Mesothelial cell of epicardium (in vitro differentiated cells): ENCODE measurements at places on chromosomes 4 and X. TPM values are rescaled to one million over a fixed set of nuclear protein-coding genes. Genes with fewer than 3 reads are reported as not detected.

DNA sequence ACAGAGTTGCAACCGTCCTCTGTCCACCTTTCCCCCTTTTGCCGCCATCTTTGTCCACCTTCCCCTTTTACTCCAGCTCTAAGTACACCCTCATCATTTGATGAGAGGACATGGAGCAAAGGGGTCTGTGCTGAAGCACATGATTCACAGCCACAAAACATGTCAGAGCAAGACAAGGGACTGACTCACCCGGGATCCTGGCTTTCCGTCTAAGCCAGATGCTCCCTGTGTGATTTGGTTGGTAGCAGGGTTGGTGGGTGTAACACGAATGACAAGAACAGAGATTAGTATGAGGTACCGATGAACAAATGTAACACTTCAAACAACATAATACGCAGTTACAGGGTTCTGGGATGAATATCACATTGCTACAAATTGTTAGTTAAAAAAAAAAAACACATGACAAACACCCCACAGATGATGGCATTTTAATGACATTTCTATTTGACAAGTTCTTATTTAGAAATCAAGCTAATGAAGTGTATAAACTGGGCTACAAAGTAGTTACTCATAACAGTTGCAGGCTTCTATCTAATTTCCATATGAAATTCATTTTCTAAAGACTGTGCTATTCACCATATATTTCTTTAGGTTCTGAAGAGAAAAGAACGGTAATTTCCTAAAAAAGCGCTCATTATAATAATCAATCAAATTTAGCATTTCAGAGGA lies 71.4 kb upstream of the ETNPPL start:
- DNase-seq, result no peak

DNA sequence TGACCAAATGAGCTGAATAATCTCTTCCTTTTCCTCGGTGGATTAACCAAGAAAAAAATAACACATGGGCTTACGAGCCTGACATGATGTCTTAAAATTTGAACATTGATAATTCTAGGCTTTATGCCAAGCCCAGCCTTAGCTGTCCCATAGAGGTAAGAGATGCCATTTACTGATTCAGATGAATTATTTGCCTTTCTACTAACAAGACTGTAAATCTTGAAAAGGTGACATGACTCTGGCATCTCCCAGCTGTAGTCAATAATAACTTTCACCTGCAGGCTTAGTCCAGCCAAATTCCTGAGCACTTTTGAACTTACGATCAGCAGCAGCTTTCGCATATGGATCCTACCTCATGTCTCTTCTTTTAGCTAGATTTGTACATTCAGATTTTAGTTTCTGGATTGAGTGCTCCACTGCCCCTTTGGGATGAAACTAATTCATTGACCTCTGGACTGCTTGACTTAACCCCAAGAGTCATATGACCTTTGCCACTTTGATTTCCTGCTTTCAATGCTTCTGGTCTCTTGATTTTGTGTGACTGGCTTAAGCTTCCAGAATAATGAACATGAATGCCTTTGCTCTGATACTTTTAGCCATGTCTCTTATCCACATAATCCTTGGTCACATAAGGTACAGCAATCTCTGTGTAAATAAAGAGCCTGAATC lies 876.4 kb upstream of the SLIT2 start:
- DNase-seq, result no peak

GRCh38 chr4:185219551-185220344 lies 10.3 kb downstream of the SNX25 start:
- DNase-seq, result no peak

DNA sequence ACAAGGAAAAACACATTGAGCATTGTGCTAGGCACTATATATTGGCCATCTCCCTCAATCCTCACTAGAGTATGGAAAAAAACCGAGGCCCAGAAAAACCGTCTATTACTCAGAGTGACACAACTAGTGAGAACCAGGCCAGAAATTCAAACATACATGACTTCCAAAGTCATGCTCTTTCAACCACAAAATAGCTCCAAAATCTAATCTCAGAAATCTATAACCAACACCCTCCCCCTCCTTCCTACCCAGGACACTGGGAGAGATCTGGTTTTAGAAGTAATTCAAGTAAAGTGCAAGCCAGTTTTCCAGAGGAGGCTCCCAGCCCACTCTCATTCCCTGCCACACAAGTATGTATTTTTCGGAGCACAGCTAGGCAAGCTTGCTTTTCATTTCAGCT lies 7.6 kb downstream of the HS3ST1 start:
- DNase-seq, result no peak

The CEP44 gene
- 21.7 to 24.1 TPM (median 22.0 TPM) in 3 replicates for total RNA-seq

The KLKB1 gene
- total RNA-seq, result not detected in 3 replicates

The ADRA2C gene
- 1.8 to 2.1 TPM (median 1.9 TPM) in 3 replicates for total RNA-seq

DNA sequence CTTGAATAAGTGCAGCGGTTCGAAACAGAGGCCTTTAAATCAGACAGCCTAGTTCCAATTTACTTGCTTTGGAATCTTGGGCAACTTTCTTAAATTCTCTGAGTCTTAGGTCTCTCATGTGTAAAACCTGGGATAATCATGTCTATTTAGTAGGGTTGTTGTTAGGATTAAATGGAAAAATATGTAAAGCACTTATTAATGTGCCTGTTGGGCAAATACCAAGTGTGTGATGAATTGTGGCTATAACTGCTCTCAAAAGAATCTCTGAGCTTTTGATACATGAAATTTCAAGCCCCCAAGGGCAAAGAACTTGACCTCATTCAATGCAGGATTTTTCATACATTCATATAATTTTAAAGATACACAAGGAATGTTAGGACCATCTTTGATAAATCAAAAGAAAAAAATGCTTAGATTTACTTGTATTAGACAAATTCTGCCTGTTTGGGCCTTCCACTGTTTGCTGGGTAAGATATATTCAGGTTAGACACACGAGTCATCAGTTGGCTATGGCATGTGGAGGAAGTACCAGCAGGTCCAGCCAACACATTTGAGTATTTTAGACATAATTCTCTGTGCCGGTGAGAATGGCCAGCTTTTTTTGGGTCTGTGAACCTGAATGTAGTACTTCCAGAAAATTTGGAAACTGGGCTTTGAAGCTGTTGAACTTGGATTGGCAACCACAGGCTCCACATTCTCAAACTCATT lies 241.4 kb upstream of the CNKSR2 start:
- no peak for DNase-seq

The SPANXD gene
- 0.36 to 0.82 TPM (median 0.58 TPM) in 3 replicates for total RNA-seq

DNA sequence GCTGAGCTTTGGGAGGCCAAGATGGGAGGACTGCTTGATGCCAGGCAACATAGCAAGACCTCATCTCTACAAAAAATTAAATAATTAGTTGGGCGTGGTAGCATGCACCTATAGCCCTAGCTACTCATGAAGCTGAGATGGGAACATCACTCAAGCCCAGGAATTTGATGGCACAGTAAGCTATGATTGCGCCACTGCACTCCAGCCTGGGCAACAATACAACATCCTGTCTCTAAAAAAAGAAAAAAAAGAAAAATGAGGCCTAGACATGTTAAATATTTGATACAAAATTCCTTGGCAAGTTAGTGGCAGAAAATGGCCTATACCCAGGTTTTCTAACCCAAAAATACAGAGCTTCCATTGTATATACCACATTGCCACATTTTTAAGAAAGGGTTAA lies 88.1 kb upstream of the MAB21L2 start:
- DNase-seq, result no peak

DNA sequence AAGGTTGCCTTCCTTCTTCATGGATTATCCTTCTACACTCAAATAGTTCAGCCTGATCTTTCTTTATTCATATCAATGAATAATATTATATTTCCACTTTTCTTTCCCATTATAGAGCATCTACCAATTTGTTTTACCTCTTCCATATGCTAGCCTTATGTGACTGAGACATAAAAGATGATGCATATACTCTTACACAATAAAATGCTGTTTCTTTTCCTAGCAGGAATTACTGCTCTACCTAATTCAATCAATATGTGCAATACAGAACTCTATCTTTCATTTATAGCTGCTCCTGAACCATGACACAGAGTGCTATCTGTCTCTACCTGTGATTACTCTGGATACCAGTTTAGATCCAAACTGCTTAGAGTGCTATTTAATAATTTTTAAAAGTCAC lies 2334.0 kb downstream of the PCDH7 start:
- DNase-seq, result no peak

GRCh38 chr4:168221301-168221700 lies 97.3 kb downstream of the DDX60 start:
- no peak for DNase-seq

The RASL11B gene
- total RNA-seq, result 22.7 to 26.1 TPM (median 24.7 TPM) in 3 replicates

DNA sequence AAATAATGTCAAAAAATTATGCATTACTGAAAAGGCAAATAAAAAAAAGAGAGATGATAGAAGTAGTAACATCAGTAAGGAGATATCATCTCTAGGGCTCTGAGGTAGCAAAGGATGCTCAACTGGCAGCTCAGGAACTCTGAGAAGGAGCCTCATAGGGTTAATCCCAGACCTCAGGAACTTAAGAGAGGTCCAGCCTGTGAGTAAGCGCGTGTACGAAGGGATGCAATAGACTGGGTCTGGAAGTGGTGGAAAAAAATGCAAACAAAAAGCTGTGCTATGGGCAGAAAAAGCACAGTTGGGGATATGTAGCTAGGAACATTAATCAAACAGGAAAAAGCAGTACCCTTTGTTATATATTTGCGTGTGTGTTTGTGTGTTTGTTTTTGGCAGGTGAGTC lies 282.0 kb downstream of the GALNTL6 start:
- DNase-seq, result no peak

The NUDT10 gene
- total RNA-seq, result 5.7 to 5.9 TPM (median 5.8 TPM) in 3 replicates

The RAB33B gene
- 9.2 to 10.4 TPM (median 9.8 TPM) in 3 replicates for total RNA-seq

The ZDHHC15 gene
- 2.7 to 3.4 TPM (median 3.0 TPM) in 3 replicates for total RNA-seq

DNA sequence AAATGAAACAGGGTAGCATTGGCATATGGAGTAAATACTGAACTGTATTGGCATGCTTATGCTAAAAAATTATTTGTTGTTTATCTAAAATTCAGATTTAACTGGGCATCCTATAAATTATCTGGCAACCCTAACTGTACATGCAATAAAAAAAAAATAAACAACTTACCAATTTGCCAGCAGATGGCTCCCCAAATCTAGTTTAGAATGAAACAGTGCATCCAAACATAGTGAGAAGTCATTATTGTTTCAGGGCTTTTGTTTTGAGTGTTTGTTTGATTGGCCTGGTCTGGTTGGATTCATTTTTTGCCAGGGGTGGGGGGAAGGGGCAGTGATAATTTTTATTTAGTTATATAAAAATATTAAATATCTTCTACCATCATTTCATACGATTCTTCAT lies 12.8 kb upstream of the NSUN7 start:
- no peak for DNase-seq

The NRK gene
- total RNA-seq, result 47.4 to 48.2 TPM (median 47.8 TPM) in 3 replicates

DNA sequence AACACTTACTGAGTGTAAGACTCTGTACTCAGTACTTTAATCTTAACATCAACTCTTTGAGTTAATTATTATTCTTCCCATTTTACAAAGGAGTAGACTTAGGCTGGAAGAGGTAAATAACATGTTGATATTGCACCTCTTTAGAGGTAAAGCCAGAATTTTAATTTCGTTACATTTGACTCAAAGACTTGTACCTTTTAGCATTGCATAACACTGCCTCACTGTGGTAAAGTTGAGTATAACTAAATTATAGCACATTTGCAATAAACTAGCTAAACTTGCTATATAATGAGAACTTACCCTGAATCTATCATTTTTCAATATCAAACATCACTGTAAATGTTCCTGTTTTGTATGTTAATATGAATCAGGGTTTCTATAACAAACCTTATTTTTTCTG lies 218.5 kb downstream of the PRR32 start:
- DNase-seq, result no peak

- DNase-seq, result no peak
These were observed 111.8 kb upstream of the MAP3K15 start for GRCh38 chrX:19627081-19627480.

GRCh38 chrX:26032111-26032912 lies 105.8 kb upstream of the MAGEB18 start:
- DNase-seq, result no peak

The SRD5A3 gene
- 17.5 to 20.8 TPM (median 17.6 TPM) in 3 replicates for total RNA-seq

The NXF2 gene
- total RNA-seq, result not detected in 3 replicates

The GRXCR1 gene
- not detected in 3 replicates for total RNA-seq

The SOWAHD gene
- total RNA-seq, result 0.38 TPM in 2 of 3 replicates, not detected in the other

The NWD2 gene
- total RNA-seq, result 0.02 TPM in 2 of 3 replicates, not detected in the other

DNA sequence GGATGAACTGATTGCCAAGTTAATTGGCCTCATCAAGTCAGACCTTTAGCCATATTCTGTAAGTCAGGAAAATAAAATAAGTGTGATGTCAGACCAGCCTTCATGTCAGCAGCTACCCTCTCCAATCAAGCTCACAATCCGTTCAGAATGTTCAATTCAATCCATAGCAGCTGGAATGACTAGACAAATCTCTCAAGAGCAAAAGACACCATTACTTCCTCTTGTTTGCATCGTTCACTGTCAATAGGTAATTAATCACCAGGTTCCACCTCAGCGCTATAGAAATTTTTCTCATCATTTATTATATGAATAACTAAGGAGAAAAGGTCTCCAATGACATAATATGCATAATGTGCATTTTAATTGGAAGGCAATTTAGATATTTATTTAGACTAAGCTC lies 321.0 kb upstream of the GRIA3 start:
- no peak for DNase-seq

GRCh38 chrX:124433186-124433585 lies 86.8 kb downstream of the SH2D1A start:
- DNase-seq, result no peak

The DCLK2 gene
- 49.2 to 52.5 TPM (median 49.5 TPM) in 3 replicates for total RNA-seq

The MAGEA6 gene
- total RNA-seq, result not detected in 3 replicates

The EDA2R gene
- 13.6 to 14.8 TPM (median 14.6 TPM) in 3 replicates for total RNA-seq

The DSPP gene
- total RNA-seq, result not detected in 3 replicates

DNA sequence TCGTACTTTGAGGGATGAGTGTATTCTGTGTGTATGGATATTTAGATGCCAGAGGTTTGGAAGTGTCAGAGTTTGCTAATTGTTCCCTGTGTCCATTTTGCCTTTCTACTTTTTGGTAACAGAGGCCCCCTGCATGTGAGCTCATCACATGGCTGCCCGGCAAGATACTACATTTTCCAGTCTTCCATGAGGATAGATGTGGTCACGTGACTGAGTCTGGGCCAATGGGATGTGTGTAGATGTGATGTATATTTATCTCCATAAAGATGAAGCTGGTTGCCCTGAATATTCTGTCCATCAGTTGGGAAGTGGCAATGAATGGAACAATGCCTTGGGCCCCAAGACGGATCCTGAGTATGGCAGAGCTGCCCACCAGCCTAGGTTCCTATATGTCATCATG lies 29.0 kb upstream of the SMS start:
- no peak for DNase-seq

The IGFBP7 gene
- 98.5 to 114 TPM (median 107 TPM) in 3 replicates for total RNA-seq

The EMCN gene
- total RNA-seq, result 2.0 to 4.3 TPM (median 3.0 TPM) in 3 replicates

GRCh38 chr4:39770969-39771724 lies 73.2 kb downstream of the UBE2K start:
- DNase-seq, result no peak

The GDPD2 gene
- 0.29 to 0.36 TPM (median 0.31 TPM) in 3 replicates for total RNA-seq
